ENCODE measurements at places on chromosomes 7 and 10.
A peak's percentile ranks its signal among the peaks of the same experiment; 100 is the strongest.

- no peak for DNase-seq
These were observed 309.5 kb upstream of the TEX47 start for GRCh38 chr7:89104748-89105685.

DNA sequence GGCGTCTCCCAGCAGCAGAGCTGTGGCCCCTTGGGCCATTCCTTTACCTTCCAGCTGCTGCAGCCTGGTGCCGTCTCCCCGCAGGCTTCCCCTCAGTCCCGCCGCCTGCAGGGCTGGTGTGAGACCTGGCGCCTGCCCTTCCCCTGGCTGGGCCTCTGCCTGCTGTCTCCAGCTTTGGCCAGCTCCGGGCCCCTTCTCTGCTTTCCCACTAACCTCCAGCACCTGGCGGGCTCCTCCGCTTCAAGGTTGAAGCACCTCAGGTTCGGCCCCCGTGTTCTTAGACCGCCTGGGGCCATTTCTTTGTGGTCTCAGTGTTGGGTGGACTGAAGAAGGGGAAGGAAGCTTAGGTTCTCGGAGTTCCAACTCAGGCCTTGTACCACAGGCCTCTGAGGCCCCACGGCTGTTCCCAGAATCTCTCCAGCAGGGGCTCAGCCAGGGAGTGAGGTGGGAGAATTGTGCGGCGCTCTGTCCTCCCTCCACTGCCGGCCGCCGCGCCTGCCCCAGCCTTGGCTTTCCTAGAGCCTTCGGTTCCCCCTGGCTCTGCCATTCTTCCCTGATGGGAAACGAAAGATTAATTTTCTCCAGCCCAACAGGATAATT is 30.3 kb downstream of the GBX1 start:
- DNase-seq = no peak

DNA sequence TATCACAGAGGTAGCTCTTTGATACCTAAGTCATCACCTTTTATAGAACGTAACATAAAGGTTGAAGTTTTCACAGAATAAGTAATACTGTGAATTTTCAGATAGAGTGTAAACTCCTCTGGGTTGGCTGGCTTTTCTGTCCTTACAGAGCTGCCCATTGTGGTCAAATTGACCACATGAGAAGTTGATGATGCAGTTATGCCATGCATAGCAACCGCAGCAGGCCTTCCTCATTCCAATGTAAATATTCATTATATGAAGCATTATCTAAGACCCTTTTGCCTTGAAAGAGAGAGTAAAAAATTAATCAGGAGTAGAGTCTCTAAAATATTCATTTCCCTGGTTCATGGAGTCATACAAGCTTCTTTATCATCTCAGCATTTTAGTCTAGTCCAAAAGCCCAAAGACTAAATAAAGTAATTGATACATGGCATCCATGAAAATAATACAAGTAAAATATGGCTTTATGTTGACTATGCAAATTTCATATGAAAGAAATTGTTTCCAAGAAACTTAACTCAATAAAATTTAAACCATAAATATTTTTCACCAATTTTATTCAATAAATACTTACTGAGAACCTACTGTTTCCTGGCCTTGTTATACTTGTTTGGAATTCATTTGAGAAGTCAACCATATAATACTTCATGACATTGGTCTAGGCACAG is 516.4 kb downstream of the PCDH15 start:
- DNase-seq = peak; percentile 2

DNA sequence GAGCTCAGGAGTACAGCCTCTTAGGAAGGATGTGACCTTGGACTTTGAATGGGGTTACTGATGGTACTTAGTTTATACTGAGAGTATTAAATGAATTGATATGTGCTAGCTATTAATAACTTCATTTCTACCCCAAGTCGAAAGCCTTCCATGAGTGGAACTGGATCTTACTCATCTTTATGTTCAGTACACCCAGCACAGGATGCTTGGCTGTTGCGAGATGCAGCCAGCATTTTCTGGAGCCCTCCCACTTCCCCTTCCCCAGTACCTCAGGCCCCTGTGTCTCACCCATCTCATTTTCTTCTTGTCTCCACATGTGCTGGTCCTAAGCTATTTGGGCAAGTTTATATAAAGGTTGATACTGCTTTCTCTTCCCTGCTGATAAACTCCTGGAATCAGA is 7.2 kb downstream of the UPP1 start:
- peak; percentile 56 for DNase-seq

DNA sequence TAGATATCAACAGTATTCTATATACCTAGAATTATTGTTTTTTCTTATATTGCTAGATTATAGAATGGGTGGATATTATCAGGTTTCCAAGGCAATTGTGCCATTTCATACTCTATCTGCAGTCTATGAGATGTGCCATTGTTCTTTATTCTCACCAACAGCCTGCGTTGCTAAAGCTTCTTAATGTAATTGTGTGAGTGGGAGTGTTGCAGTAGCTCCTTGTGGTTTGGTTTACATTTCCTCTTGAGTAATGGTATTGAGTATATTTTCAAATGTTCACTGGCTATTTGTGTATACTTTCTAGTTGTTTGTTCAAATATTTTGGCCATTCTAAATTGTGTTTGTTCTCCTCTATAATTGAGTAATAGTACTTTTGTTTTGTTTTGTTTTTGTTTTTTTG is 199.2 kb downstream of the TFEC start:
- DNase-seq = peak; percentile 70

DNA sequence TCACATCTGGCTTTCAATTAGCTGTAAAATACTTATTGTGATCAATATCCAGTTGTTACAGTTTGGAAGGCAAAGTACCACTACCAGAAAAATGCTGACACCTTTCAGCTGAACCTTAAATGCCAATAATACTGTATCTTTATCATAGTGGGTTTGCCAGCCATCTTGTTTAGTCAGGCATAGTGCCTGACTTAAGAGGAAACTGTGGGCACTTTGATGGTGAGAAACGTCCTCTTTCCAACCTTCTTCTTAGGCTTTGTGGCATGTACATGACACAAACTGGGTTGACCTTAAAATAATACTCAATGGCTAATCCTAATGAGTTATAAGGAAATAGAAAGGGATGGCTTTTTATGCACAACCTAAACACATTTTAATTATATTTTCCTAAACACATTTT is 52.3 kb upstream of the PRR15 start:
- DNase-seq = no peak

DNA sequence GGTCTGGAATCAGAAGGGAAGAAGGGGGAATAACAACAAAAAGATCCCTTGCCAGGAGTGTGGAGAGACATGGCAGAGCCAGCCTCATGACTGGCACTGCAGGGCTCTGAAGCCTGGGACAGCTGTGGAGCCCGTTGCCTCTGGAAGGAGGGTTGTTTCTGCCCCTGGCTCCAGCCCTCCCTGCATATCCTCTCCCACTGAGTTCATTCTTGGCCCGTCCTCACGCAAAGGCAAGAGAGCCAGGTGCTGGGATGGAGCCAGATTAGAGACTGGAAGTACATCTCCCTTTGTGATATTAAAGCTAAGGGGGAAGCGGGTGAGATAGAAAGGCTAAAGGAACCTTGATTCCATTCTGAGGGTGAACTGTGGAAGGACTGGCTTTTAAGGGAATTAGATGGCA is 141.5 kb upstream of the NPVF start:
- DNase-seq = no peak

GRCh38 chr10:119177708-119178371 is 772 bp downstream of the PRDX3 start:
- DNase-seq = no peak

- no peak for DNase-seq
These were observed 244.7 kb downstream of the KIF20B start for GRCh38 chr10:89946106-89946505.

GRCh38 chr7:132226046-132226956 is 350.0 kb downstream of the PLXNA4 start:
- DNase-seq = no peak

GRCh38 chr7:150895809-150896208 is 43.5 kb downstream of the AOC1 start:
- no peak for DNase-seq

- no peak for DNase-seq
These were observed 38.5 kb upstream of the PSMG3 start for GRCh38 chr7:1608318-1608717.

DNA sequence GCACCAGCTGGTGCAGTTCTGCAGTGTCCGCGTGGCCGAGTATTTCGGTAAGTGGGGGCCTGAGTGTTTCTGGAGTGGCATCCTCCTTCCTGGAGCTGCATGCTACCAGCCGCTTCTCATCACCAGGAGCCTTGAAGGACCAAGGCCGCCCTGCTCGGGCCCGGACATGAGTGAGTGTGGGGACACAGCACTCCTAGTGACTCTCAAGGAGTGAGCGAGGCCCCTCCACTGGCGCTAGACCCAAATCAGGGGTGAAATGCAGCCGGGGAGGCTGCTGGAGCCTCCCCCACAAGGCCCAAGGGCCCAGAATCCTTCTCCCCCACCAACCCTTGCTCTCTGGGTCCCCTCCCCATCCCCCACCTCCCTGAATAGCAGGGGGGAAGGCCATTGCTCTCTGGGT is 48.0 kb downstream of the CAMK2B start:
- no peak for DNase-seq

GRCh38 chr7:15291699-15292098 is 270.1 kb downstream of the AGMO start:
- DNase-seq = no peak

DNA sequence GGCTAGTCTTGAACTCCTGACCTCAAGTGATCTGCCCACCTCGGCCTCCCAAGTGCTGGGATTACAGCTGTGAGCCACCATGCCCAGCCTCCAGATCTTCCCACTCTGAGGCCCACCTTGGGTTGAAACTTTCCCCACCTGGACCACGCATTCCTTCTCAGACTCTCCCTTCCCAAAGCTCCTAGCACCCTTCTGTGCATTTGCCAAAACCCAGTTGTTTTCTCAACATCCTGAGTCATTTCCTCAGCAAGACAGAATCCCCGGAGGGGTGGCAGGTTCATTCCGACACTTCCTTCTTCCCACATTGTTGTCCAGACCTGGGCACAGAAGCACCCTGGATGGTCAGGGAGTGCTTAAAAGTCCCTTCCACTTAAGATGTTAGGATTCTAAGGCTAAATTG is 28.9 kb downstream of the BAG3 start:
- DNase-seq = peak; percentile 62

DNA sequence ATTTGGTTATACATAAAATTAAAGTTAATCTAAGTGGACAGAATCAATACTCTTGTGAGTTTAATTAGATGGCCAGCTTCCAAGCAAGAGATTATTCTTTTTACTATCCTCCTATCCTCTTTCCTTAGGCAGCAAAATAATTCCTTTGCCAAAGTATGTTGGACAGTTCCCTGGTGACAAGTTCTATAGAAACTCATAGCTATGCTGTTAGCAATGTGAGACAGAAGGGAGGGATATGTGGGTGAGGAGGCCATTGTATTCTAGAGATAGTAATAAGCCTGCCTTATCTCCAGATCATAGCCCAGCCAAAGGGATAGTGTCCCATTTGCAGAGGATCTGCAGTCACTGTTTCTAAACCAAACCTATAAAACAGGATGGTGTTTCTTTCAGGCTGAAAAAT is 181.6 kb upstream of the HDAC9 start:
- DNase-seq = no peak

GRCh38 chr7:112395411-112395810 is 54.8 kb upstream of the IFRD1 start:
- peak; percentile 24 for DNase-seq

DNA sequence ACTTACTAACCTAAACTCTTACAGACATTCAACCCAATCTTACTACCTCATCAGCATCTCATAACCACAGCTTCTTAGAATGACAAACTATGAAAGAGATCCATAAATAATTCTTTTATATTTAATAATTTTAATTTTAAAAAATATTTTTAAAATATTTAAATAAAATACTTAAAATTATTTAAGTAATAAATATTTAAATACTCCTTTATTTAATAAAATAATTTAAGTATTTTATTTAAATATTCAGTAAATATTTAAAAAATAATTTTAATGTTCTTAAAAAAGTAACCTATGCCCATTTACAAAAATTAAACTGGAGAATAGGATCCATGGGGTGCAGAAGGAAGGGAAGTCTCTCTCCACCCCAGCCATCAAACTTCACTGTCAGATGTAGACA is 627.3 kb upstream of the MGMT start:
- DNase-seq = no peak

- DNase-seq = peak; percentile 53
These were observed 1.0 kb downstream of the LRCH4 start for GRCh38 chr7:100584683-100585510.

GRCh38 chr7:27553273-27553672 is 109.4 kb downstream of the HIBADH start:
- no peak for DNase-seq

- DNase-seq = no peak
These were observed 67.7 kb downstream of the STEAP1B start for GRCh38 chr7:22432203-22432718.

- DNase-seq = peak; percentile 57
These were observed 977 bp downstream of the TMEM248 start for GRCh38 chr7:66921918-66922486.

DNA sequence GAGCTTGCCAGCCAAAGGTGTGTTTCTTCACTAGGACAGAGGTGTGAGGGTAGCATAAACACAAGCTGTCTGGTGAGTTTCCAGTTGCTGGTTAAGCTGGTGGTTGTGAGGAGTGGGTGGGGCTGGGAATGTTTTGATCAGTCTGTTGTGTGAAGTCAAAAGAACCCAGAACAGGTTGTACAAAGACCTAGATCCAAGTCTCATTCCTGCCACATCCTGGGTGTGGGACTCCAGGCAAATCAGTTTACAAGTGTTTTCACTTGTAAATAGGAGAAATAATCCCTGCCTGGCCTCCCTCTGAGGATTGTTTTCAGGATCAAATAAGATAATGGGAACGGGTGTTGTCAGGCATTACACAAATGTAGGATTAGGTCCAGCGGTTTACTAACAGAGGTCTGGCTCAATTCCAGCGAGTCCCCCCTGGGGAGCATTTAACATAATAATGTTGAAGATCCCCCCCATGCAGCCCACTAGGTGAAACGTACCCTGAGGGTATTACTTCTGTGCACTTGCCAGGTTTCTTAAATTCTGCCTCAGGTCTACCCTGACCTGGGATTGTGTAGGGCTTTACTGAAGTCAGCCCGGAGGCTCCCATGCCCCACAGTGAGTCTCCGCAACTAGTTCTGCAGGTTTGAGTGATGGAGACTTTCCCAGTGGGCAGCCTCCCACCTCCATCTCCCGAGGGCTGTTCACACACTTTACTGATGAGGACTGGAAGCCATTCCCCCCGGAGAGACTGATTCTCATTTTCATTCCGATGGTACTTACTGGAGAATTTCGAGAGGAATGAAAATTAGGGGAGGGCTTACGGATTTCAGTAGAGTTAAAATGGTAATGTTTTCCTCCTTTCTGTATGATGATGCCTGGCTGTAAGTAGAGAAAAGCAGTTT is 2.7 kb upstream of the FRAT2 start:
- no peak for DNase-seq

- DNase-seq = no peak
These were observed 84.6 kb downstream of the KAT6B start for GRCh38 chr10:74910976-74911350.

GRCh38 chr10:77513781-77514331 is 123.8 kb downstream of the KCNMA1 start:
- DNase-seq = peak; percentile 37

- DNase-seq = no peak
These were observed 615.7 kb upstream of the NRP1 start for GRCh38 chr10:33950206-33950605.

- no peak for DNase-seq
These were observed 1.2 kb downstream of the ARL3 start for GRCh38 chr10:102712843-102713538.
